ENCODE measurements at places on chromosomes 1 and 21. TPM values are rescaled to one million over a fixed set of nuclear protein-coding genes. Genes with fewer than 3 reads are reported as not detected.

FRRS1 gene
- total RNA-seq = 31.8 TPM

C1orf185 gene
- total RNA-seq = not detected

TEDDM1 gene
- total RNA-seq = not detected

LY9 gene
- 0.18 TPM for total RNA-seq

ASPM gene
- 0.35 TPM for total RNA-seq

F13B gene
- 42.2 TPM for total RNA-seq

USH2A gene
- total RNA-seq = 1.5 TPM

Measured in left lobe of liver (tissue), 2 donors.